Stimulated activated CD8-positive, alpha-beta memory T cell treated with anti-CD3 and anti-CD28 coated beads, Interleukin-7, amount 100 ng/mL, for 24 hours (primary cell): ENCODE measurements at places on chromosomes 7 and 10.
A peak's percentile ranks its signal among the peaks of the same experiment; 100 is the strongest.

GRCh38 chr10:110077436-110078130 lies 69.8 kb downstream of the ADD3 start:
- DNase-seq = no peak

- no peak for DNase-seq
Measured at GRCh38 chr7:47153576-47153975, 428.3 kb downstream of the TNS3 start.

GRCh38 chr10:73076360-73077183 lies 20.1 kb downstream of the P4HA1 start:
- DNase-seq = no peak

DNA sequence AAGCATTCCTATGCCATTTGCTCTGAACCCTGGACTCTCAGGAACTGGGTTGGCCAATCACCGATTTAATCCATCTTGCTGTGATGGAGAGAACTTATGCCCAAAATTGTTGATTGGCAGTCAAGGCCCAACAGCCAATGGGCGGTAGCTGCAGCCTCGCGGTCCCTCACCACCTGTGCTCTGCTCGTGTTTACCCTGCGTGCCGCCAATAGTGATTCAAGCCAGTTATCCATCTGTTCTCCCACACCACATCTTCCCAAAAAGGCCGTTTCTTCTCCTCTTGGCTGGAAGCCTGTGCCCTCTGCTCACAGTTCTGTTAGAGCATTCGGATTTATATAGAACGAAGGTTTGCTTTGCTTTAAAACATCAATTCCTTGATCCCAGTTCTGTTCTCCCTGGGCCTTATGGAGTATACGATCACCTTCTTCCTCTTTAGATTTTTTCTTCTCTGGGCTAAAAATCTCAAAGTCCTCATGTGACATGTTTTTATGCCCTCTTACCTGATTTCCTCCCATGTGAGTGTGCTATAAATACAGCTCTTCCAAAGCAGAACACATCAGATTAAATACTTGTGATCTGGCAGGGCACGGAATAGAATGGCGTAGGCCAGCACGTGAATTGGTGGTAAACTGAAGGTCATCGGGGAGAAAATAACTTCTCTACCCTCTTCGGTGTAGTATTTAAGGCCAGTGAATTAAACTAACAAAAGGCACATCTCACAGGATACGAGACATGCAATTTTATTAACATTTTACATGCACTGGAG lies 212.8 kb downstream of the NSUN6 start:
- no peak for DNase-seq

- peak; percentile 47 for DNase-seq
Measured at GRCh38 chr10:62048919-62049623, 147.6 kb downstream of the ARID5B start.

DNA sequence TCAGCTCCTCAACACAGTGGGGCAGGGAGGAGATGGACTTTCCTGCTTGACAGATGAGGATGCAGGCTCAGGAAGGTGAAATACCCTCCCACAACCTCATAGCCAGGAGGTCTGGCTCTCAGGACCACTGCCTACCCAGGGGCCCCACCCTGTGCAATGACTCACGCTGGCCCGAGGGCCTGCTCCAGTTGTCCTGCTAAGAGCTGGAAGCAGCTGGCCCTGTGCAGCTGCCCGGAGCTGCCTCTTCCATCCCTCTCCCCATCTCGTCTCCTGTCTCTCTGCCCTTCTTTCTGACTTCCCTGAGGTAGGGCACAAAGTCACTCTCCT lies 123.9 kb downstream of the ZMIZ1 start:
- no peak for DNase-seq

DNA sequence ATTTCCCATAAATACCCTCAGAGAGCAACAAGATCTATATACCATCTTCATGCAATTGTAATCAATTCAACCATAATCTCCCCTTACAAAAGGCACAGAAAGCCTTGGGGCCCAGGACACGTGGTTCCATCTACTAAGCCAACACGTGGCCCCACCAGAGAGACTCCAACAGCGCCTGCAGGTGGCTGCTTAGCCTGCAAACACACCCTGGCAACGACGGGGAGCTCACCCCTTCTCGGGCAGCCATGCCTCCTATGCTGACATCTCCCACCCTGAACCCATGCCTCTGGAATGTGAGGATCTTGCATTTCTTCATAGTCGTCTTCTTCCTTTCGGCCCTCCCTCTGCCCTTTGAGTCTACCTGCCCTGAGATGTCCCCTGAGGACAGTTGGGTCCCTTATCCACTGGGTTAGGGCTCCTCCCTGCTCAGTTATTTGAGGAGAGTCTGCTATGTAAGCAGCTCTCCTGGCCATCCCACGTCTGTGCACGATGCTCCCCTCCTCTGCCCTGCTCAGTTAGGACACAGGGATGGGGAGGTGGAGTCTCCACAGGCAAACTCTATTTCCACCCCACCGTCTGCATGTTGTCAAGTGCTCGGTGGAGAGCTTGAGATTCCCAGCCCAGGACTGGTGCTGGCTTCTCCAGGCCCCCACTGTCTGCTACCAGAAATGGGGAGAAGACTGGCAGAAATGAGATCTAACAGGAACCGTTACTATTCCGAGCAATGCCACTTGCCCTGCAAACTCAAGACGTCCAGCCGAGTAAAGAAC lies 36.5 kb downstream of the EBF3 start:
- no peak for DNase-seq

GRCh38 chr10:53239873-53240272 lies 467.3 kb upstream of the MBL2 start:
- no peak for DNase-seq

DNA sequence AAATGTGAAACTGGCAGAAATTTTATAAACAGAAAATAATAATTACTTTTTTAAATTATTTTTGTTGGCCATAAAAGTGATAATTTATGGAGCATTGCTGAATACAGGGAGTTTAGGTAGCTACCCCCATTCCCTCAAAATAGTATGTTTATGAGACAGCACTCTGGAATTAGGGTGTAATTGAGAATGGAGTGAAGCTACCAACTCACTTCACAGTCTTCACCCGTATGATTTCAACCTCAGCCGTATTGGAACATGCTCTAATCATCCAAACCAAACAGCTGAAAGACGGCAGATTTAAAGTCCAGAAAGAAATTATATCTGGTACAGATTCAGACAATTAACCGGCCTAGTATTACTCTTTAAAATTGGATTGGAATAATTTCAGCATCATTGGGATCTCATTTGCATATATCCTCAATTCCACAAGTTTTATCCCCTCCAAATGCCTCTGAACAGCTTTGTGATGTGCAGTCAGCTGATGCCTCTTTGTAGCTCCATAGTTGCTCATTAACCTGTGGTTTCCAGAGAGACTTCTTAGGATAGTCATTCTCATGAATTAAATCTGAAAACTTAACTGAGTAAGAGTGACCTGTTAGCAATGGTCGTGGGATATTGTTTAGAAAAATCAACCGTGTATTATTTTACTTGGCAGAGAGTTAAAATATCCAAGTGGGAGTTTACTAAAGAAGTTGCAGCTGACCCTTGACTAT lies 59.1 kb upstream of the GJD4 start:
- no peak for DNase-seq

DNA sequence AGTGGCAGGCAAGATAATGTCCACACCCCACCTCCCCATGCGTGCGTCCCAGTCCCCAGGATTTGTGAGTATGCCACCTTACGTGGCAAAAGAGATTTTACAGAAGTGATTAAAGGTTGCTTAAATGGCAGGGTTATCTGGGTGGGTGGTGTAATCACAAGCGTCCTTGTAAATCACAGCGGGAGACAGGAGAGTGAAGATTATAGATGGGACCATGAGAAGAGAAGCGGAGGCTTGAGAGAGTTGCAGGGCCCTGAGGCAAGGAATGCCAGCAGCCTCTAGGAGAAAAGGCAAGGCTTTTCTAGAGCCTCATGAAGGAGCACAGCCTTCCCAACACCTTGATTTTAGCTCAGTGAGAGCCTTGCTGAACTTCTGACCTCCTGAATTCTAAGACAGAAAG lies 10.2 kb downstream of the ZRANB1 start:
- DNase-seq = no peak

GRCh38 chr7:14738086-14738485 lies 164.5 kb downstream of the DGKB start:
- DNase-seq = no peak

DNA sequence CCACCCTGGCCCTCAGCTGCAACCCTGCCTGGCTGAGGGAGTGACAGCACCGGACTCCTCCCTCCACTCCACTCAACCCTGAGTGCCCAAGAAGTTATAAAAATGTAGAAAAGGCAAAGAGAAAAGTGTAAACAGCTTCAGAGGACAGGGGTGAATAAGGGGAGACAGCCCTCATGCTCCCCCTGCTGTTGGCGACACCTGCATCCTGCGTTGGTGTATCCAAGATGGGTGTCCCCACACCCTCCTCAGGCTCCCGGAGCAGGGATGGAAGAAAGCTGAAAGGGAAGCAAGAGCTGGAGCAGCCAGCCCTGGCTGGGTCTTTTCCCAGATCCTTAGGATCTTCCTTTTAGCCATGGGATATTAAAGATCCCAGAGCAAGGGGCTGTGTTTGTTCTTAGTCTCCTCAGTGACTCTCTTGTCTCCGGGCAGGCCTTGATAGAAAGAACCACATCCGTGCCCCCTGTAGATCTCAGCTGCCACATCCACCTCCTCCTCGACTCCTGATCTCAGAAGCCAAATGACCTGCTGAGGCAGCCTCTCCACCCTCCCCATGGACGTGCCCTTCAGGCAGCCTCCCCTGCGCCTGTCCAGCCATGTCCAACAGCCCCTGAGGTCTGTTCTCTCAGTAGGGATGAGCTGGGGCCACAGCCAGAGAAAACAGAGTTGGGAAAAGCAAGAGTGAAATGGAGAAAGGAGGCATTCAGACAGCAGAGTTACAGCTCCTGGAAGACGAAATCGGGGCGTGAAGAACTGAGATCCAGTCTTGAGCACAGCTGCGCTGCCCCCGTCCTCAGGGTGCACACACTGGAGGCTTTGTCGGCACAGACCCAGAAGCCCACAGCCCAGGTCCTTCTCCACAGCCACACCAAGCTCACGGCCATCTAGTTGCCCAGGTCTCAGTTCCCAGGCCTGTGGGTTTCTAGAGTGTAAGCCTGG lies 6.8 kb downstream of the FAM131B start:
- no peak for DNase-seq

- DNase-seq = no peak
Measured at GRCh38 chr10:44053391-44053790, 331.5 kb downstream of the CXCL12 start.

DNA sequence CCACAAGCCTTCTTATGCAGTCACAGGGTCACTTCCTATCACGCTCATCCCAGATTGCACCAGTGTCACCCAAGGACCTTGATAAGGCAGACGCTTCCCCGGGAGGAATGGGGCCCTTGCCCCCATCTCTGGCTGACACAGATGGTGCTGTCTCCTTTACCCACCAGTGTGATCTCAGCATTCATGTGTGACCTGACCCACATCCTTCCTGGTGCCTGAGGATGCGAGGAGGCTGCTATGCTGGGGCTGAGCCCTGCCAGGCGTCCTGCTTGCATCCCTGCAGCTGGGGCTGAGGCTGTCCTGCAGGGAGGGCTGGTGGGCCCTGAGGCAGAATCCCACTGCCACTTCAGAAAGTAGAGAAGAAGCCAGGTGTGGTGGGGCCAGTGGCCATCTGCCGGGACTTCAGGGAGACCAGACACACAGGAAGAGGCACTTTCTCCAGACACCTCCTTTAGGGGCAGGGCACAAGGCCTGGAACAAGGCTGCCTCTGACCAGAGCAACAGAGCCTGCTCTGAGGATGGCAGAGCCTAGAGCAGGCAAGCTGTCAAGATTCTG lies 35.3 kb downstream of the RASGEF1A start:
- no peak for DNase-seq

GRCh38 chr10:82256275-82256674 lies 381.3 kb downstream of the NRG3 start:
- DNase-seq = no peak

DNA sequence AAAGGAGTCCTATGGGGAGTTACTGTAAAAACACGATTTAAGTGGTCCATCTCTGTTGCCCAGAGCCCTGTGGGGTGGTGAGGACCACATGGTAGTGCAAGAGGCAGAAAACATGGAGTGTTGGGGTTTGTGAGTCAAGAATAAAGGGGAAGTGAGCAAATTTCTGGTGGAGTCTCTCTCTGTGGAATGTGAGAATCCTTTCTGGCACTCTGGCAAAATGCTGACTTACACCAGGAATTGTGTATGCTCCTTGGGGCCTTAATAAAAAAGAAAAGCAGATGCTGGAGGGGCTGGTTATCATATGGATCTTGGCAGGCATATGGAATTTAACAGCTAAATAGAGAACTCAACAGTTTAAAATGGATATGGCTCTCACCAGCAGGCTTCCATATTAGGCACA lies 486.0 kb downstream of the TNS3 start:
- DNase-seq = no peak

DNA sequence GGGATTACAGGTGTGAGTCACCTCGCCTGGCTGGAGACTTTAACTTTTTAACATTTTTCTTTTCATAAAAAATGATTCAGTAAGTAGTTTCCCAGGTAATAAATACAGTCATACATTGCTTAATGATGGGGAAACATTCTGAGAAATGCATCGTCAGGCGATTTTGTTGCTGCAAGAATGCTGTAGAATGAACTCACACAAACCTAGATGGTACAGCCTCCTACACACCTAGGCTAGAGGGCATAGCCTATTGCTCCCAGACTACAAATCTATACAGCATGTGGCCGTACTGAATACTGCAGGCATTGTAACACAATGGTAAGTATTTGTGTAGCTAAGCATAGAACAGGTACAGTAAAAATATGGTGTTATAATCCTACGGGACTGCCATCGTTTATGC lies 108.5 kb upstream of the SFMBT2 start:
- no peak for DNase-seq

GRCh38 chr7:155188821-155189581 lies 108.7 kb upstream of the INSIG1 start:
- no peak for DNase-seq

- DNase-seq = no peak
Measured at GRCh38 chr7:7696458-7697119, 21.8 kb downstream of the RPA3 start.

GRCh38 chr7:150631866-150632864 lies at the start of gene GIMAP6:
Gene GIMAP6, minus strand, starts transcription at chr7:150632385. Its CDS starts 2,243 bp downstream, at chr7:150630142.
- no peak for DNase-seq

GRCh38 chr10:79238158-79238520 lies 109.1 kb upstream of the PPIF start:
- DNase-seq = no peak

DNA sequence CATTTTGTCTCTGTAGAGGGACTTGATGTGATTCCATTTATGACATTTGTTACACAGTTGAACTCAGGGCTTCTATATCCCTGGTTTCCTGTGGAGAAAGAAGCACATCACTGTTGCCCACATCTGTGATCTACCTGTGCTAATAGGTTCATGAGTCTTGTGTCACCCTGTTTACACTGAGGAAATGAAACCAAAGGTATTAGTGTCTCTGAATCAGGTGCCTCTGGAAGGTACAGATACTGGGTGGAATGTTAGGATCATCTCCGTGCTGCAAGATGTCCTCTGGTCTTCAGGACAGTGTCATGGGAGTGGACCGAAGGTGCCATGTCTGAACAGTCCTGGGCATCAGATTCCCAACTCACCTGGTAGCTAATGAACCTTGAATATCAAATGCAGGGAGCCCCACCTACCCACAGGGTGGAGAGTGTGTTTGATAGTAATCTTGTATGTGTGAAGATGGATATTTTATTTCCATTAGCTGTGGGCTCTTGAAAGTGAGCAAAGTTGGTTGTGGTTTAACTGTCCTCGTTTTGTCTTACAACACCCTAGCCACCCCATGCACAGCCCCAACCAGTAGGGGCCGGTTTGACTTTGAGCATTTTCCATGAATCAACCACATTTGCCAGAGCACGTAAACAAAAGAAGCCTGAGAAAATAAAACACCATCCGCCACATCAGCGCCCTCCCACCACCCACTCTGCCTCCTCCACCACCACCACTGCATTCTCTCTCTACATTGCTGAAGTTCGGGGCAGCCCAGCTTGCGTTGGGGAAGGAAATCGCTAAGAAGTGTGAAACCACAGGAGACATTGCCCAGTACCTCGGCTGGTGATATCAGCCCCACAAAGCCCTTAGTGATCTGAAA lies 40.7 kb downstream of the TARP start:
- peak; percentile 54 for DNase-seq
